Lung (tissue), 17 donors: ENCODE measurements at places on chromosomes 11 and 22.

DNA sequence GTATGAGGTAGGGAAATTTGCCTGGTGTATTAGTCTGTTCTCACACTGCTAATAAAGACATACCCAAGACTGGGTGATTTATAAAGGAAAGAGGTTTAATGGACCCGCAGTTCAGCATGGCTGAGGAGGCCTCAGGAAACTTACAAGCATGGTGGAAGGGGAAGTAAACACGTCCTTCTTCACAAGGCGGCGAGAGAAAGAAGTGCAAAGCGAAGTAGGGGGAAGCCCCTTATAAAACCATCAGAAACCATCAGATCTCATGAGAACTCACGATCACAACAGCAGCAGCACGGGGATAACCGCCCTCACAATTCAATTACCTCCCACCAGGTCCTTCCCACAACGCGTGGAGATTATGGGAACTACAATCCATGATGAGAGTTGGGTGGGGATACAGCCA is 12.0 kb upstream of the RFPL2 start:
- no peak for DNase-seq

DNA sequence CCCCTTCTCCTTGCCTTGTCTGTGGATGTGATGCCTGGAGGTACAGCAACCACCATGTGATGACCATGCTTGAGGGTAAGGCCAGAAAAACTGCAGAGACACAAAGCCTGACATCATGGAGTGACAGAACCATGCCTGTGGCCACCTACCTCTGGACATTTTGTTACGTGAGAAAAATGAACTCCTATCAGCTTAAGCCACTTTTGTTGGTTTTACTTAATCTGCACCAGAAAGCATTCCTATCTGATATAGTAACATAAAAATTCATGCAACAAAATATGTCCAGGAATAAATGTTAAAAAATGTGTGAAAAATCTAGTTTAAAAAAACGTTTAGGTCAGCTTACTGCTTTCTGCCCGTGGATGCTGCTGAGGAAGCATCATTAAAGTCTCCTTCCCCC is 42.6 kb upstream of the P4HA3 start:
- no peak for DNase-seq

- DNase-seq = no peak
Observed at GRCh38 chr11:69657456-69657910, 16.5 kb downstream of the CCND1 start.

DNA sequence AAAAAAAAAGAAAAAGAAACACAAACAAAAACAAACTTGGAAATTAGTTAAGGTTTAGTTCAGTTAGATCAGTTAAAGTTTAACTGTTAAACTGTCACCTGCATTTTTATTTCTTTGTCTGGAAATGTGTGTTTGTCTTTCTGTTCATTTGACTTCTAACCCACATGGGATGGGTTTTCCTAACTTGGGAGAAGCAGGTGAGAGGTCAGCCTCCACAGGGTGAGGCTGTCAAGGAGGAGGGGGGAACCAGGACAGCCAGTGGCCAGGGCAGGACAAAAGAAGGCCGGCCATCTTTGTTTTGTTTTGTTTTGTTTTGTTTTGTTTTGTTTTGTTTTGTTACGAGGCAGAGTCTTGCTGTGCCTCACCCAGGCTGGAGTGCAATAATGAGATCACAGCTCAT is 13.4 kb upstream of the GCAT start:
- no peak for DNase-seq

DNA sequence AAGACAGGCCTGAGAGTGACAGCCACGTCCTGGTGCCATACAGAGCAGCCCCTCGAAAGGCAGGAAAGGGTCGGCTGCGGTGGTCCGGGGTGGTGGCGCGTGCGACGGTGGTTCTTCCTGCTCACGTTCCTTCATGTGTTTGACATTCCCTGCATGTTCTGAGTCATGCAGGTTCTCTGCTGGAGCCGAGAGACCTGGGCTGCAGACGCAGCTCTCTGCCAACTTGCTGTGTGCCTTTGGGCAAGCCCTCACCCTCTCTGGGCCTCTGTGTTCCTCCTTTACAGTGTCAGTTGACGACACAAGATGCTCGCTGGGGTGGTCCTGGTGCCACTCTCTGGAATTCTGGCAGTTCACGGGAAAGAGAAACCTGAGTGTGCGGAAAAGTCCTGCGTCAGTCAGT is 12.0 kb downstream of the ARHGAP8 start:
- no peak for DNase-seq

DNA sequence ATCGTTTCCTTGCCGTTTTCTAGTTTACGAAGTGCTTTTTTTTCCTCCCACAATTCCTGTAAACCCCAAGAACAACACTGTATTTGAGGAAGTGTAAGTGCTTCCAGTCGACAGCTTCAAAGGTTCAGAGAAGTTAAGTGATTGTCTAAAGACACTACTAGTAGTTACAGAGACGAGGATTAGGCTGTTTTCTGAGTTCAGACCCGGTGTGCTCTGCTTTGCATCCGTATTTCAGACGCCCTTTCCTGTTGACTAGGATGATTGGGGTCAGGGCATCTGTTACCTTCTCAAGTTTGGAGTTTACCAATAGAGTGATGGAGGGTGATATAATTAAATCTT is 430 bp downstream of the CLP1 start:
- no peak for DNase-seq

DNA sequence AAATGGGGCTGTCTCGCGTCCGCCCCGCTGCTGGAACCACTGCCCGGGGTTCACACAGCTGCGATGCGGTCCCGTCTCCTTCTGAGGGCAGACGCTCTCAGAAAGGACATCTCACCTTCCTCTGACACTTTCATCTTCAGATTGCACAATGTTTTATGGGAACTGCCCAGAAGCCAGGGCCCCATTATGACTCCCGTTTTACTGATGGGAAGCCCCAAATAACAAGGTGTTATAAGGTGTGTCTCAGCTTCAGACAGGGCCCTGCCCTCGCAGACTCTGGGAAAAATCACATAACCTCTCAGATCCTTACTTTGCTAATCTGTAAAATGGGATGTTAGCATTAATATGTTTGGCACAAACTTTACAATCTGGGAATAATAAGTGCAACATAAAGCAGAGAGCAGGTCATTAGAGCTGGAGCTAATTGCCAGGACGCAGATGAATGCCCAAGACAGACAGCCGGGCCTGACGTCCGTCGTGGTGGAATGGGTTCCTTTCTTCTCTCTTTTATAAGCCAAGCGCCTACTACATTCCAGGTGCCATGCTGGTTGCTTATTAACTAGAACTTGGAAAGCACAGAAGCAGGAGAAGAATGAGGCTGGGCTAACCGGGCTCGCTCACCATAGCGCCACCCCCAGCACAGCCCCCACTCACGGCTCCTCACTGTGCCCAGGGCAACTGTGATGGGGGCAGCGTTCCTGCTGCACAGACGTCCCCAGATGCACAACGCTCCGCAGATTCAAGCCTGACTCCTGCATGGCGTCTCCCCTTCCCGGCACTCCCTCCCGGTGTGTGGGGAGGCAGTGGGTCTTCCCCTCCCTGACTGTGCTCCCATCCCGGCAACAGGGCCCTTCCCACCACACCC is 43.8 kb downstream of the TRMU start:
- DNase-seq = peak; percentile 62

DNA sequence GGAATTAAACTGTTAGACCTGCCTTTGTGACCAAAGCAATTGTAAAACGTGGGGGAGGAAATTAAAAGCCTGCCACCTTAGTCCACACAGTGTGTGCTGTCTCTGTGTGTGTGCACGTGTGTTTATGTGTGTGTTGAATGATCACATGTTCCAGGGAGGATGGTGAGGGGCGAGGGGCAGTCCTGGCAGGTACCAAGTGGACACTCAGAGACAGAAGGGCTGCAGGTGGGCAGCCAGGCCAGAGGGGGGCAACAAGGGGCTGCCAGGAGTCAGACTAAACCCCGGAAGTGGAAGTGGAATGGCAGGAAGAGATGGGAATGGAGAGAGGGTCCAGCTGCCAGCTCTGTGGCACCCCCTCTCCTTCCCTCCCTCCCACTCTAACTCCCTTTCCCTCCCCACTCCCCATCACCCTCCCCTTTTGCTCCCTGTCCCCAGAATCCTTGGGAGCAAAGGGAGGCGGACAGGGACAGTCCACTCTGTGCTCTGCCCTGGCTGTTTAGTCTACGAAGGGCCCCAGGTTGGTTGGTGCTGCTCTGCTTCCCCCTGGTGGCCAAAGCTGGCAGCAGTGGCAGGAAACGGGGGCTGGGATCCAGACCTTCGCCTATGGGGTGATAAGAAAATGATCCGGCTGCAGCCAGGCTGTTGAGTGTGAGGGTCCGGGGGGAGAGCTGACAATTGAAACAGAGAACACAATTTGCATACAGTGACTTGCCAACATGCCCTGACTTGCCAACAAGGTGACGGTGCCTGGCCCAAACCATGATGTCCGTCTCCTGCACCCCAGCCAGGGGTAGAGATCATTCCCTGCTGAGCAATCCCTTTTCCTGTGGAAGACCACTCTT is 24.4 kb downstream of the P2RY2 start:
- peak; percentile 92 for DNase-seq

- DNase-seq = no peak
Observed at GRCh38 chr11:43135966-43136534, 175.7 kb upstream of the API5 start.

DNA sequence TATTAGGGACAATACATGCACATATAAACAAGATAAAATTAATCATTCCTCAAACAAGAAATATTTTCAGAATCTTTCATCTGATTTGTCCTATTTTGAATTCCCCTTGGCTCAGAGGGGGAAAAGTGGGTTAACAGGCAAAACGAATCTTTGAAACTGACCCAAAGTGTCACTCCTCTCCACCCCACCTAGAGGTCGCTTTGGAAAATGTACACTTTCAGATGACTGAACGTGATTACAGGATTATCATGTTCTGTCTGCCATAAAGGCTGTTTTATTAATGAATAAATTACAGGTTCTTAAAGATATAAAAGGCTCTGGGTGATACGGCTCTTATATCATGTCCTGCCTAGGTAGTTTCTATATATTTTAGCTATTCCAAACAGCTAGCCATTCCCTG is 1735.0 kb downstream of the LRRC4C start:
- DNase-seq = no peak

DNA sequence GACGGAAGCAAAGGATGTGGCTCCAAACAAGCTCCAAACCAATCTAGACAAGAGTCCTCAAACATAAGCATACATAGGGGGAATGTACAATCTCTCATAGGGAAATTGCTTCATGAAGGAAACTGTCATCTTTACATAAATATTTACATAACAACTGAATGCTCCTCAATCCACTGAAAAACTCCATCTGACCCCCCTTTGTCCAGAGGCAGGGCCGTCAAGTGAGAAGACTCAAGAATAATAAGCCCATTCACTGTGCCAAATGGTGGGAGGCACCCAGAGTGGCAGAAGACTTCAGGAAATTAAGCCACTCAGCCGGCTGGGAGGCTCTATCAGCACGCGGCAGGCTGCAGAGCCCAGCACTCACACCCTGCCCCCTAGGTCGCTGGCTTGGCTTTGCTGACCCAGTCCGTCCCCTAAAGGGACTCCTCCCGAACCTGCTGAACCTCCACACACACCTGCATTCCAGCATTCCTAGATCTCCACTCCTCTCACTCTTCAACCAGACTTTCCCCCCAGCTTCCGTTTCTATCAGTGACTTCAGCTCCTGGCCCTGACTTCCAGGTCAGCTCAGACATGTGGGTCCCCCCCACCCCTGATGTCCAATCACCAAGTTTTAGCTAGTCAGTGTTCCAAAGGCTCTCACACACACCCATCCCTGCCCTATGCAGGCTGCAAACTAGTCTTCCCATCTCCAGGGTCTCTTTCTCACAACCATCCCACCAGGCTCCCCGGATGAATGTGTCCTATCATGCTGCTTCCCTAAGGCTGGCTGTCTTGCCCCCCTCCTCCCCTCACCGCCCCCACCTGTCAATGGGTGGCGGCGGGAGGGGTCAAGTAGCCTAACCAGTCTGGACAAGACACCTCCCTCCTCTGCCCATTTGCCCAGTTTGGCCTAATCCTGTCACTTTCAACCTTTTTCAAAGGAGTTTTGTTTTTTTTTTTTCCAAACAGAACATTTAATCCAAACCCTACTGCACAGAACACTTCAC is 11.3 kb downstream of the VPS37C start:
- DNase-seq = peak; percentile 86

GRCh38 chr11:120659076-120659475 is 147.5 kb downstream of the GRIK4 start:
- no peak for DNase-seq

- DNase-seq = peak; percentile 94
Observed at GRCh38 chr11:68257477-68258362, 14.1 kb downstream of the C11orf24 start.

DNA sequence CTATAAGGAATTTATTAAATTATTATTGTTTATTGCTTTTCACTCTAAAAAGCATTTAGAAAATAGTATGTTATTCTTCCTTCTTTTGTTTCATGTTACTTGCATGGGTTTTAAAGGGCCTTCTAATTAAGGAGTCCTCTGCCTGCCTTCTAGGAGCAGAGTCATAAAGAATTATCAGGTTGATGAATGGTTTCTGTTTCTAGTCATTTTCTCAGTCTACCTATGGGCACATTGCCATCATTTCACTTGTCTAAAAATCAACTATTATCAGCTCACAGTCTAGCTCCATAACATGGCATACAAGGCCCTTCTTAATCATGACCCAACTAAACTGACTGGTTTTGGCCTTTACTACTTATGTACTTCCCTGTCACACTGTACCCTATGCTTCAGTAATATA is 16.2 kb downstream of the DYNC2H1 start:
- DNase-seq = no peak

- DNase-seq = no peak
Observed at GRCh38 chr11:125381499-125382044, 114.5 kb downstream of the FEZ1 start.

DNA sequence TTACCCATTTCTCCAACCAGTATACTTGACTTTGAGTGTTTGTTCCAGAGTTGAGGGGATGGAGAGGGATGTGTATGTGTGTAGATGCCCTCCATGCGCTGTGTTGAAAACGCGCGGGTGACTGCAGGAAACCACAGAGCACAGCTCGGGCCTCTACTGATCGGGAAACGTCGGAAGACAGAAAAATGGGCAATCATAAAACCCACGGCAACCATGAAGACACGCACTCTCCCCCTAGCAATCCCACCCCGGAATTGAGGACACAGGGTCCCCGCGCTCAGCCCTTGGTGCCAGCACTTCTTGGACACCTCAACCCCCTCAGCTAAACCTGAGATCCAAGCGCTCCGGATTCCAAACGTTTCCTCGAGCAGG is 251 bp upstream of the UQCC3 start:
- DNase-seq = no peak

DNA sequence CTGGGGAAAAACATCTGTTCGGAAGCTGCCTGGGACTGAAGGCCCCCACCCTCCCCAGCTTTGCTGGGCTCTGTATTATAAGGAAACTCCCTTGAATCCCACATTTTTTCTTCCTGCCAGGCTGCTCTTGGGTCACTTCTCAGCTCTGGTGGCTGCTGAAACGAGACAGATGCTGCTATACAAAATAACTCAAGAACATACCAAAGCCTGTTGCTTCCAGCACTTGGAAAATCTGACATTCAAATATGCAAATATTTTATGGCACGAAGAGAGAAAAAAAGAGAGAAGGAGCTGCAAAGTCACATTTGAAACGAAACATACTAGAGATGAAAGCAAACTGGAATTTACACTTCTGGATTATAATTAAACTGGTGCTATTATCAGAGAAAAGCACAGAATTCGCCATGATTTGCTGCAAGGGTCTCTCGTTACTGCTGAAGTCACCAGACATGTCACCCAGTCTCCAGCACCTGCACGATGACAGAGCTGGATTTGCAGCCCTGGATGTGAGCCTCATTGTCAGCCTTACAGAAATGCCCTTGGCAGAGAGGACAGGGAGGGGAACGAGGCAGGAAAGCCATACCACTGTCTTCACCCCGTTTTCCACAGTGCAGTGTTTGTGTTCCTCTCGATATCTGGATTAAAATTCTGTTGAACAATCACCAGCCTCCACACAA is 47.9 kb upstream of the IGSF9B start:
- DNase-seq = peak; percentile 90
